ENCODE measurements at places on chromosomes 16 and 17.

- no peak for DNase-seq
Observed at GRCh38 chr17:46109603-46110189, 83.5 kb downstream of the KANSL1 start.

DNA sequence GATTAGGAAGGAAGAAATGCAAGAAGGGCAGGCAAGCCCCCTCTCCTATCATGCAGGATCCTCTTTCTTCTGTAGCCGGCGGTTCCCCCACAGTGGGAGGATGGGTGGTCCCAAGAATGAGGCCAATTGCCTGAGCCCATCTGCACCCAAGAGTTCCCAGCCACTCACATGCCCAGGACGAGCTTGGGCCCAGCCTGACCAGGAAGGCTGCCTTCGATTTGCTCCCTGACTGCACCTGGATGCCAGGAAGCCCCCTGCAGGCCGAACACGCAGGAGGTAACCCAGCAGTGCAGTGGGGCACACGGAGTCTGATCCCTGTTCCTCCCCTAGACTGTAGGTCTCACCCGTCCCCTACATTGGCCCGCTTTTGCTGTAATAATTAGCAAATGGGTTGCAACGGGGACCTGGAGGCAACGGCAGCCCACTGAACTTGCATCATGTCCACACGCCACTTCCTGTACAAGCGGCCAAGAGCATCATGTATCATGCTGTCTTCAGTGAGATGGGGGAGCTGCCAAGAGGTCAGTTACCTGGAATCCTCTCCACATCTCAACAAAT lies 67.5 kb downstream of the AMFR start:
- no peak for DNase-seq

- DNase-seq = no peak
Observed at GRCh38 chr16:30738984-30739951, 9.0 kb upstream of the PHKG2 start.

- no peak for DNase-seq
Observed at GRCh38 chr17:19769946-19770652, 22.0 kb upstream of the ALDH3A1 start.

- DNase-seq = no peak
Observed at GRCh38 chr16:938136-938535, 32.6 kb downstream of the LMF1 start.

- no peak for DNase-seq
Observed at GRCh38 chr16:70760221-70760620, 40.7 kb downstream of the VAC14 start.

- DNase-seq = peak; percentile 29
Observed at GRCh38 chr17:59838052-59838916, 54.5 kb downstream of the TUBD1 start.

Measured in activated T-helper 9 cell treated with anti-CD3 and anti-CD28 coated beads, Interleukin-2, amount 50 U/mL, for 16 hours (primary cell).